Hypothalamus (tissue), 51 donors: ENCODE measurements at places on chromosomes 5 and 9.

GRCh38 chr5:158594595-158595242 is 505.0 kb downstream of the EBF1 start:
- no peak for DNase-seq

GRCh38 chr5:146993876-146994530 is 115.4 kb upstream of the PPP2R2B start:
- DNase-seq = no peak

- DNase-seq = no peak
These were observed 10.2 kb downstream of the ZNF608 start for GRCh38 chr5:124736082-124736804.

DNA sequence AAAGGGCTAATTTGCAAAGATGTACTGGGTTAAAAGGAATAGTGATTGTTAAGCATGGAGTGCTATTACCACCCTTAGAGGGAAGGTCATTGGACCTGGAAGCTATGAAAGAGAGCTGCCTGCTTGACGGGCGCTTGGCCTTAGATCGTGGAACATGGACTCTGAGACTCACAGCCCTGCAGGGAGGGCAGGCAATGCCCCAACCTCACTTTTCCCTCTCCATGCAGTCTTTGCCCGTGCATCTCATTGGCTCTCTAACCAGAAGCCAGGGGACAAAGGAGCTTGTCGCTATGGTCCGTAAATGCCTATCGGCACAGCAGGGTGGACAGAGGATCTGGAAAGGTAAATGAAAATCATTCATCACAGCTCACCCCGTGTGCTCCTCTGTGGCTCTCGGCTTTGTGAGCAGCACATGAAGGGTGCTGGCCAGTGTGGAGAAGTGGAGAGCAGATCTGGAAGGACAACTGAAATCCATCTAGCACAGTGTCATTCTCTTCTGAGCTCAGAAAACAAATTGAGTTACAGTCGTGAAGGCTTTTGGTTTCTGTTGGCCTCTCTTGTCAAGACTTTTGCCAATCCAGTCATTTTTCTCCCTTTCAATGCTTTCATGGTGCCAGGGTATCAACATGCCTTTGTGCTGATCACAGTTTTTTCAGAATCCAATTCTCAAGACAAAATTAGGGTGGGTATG is 186.2 kb downstream of the SNX18 start:
- no peak for DNase-seq

GRCh38 chr9:86352440-86353077 is 1.7 kb downstream of the TUT7 start:
- DNase-seq = no peak

- DNase-seq = no peak
These were observed 75.6 kb upstream of the VLDLR start for GRCh38 chr9:2545881-2546490.

DNA sequence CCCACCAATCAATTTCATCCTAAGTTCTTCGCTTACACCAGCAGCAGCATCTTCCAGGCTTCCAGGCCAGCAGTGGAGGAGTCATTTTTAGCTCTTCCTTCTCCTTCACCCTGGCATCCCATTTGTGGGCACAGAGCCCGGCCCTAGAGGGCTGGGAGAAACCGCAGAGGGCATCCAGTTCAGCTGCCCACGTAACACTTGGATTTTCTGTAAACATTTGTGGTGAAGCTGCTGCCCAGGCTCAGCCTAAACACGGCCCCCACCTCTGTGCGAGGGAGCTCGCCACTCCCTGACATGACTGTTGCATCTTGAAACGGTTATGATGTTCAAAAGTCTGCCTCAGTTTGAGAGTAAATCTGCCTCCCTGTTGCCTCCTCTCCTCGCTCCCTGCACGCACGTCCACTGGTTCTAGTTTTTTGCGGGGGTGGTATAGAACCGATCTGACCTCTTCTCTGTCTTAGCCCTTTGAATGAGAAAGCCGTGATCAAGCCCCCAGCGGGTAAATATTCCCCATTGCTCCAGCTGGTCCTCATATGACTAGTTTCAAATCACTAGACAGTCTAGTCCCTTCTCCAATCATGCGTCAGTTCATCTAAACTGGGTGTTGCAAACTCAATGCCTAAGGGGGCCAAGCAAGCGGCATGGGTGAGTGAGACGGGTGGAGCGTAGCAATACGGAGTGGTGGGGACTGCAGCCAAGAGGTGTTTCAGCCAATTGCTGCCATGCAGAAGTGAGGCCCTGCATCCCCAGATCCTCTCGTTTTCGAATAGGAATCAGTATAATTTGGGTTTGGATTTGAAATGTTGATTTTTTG is 34.9 kb upstream of the N4BP3 start:
- DNase-seq = no peak

- no peak for DNase-seq
These were observed 2.5 kb upstream of the ADRB2 start for GRCh38 chr5:148823871-148824270.

DNA sequence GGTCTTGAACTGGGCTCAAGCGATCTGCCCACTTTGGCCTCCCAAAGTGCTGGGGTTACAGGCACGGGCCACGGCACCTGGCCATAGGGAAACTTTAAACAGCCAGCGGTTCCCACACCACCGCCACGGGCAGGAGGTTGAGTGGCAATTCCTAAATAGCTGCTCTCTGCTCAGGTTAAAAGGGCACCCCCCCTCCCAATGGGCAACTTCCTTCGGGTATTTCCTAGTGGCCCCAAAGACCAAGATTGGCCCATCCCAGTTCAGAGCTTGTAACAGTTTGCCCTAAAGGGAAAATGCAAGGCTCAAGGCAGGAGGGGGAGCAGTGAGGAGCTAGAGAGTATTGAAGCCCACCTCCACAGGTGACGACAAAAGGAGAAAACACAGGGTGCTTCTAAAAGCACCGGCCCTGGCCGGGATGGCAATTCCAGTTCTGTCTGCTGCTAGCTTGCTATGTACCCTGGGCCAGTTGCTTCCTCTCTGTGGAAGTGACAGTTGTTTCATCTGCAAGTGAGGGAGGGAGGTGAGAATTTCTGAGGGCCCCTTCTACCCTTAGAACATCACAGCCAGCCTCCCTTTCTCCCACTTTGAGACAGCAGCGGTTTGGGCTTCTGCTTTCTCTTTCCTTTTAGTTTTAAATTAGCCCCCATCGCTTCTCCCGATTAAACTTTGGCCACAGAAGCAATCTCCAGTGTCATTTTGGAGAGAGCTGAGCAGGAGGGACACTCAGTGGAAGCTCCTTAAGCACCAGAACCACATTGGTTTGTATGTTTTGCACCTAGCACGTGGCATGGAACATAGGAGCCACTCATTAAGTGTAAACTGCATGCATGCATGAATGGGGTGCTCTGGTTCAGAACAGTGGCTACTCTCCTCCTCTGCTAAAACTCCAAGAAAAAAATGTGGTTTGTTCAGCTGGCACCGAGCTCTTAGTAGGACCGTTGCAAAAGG is 17.3 kb upstream of the TNIP1 start:
- DNase-seq = no peak

- DNase-seq = no peak
These were observed 156.3 kb upstream of the MVB12B start for GRCh38 chr9:126170286-126170823.

- DNase-seq = no peak
These were observed 18.4 kb upstream of the ADRA1B start for GRCh38 chr5:159897786-159898393.

GRCh38 chr9:133008406-133008805 is 22.4 kb upstream of the GTF3C5 start:
- no peak for DNase-seq

DNA sequence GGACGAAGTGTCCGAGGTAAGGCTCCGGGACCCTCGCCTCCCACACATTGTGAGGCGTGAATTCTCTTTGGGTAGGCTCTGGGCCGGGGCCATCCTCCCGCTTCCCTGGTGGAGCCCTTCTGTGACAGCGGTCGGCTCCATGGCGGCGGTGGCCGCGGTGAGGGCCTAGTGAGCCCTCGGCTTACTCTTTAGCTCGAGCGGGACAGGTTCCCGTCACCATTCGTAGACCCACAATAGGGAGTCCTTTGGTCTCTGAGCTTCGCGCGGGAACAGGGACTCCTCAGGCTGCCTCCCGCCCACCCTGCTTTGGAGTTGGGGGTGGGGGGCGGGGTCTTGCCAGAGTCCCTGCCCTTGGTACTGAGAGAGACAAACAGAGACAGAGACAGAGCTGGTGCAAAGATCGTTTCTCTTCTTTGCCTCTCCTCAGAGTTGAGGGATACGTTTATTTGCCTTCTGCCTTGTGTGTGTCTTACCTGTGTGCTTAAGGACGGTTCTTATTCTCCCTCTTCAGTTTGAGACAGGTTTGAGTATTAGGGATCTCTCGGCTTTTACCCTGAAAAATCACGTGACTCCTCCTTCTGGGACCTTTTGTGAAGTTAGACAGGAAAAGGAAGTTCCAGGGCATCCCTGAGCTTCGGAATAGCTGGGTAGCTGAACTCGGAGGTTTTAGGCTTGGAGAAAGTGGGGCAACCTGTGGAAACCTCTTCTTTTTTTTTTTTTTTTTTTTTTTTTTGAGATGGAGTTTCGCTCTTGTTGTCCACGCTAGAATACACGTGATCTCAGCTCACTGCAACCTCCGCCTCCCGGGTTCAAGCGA is 833 bp downstream of the ANKHD1 start:
- peak; percentile 35 for DNase-seq

DNA sequence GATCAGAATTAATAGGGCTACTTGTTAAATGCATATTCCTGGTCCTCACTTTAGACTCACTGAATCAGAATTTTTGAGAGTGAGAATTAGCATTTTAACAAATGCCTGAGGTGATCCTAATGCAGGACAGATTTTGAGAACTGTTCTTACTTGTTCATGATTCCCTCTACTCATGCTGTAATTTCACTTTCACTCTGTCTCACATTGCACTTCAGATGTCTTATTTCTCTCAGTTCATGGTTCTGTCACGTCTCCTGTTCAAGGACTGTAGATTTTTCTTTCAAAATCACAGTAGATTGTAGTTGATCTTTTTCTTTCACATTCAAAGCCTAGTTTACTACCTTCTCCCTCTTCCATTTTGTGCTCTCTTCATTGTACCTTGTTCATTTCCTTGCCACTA is 54.3 kb downstream of the ADGRV1 start:
- DNase-seq = no peak

DNA sequence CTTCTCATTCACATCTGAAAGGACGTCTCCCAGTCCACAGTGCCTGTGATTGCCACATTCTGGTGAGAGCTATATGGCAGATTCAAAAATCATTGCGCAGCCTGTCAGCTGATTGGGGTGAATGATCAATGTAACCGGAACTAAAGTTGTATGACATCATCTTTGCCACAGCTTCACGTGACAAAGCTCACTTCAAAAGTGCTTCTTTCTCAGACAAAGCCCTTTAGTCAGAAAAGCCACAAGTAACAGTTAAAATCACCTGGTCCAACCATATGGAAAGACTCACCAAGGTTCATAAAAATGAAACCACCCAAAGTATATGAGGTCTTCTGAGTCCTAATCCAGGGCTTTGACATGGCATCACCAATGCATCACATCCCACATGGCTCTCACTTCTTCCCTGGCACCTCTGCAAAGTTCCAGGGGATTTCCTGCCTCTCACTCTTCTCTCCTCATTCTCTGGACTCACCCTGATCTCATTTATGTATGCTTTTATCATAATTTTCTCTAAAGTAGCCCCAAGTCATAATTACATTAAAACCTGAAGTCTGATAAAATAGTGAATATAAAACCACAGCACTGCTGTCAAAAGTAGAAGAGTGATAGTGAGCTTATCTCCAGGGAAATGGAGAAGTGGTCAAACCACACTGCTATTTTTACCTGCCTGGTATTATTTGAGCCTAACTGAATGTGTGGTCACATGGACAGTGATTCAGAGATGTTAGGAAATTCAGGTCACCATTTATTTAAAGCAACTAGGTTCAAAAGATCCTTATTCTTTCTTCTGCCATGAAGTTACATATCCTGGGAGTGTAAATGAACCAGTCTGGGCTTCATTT is 193.1 kb upstream of the PTGER4 start:
- no peak for DNase-seq

- no peak for DNase-seq
These were observed 87.4 kb downstream of the CYLC2 start for GRCh38 chr9:103082494-103082893.

DNA sequence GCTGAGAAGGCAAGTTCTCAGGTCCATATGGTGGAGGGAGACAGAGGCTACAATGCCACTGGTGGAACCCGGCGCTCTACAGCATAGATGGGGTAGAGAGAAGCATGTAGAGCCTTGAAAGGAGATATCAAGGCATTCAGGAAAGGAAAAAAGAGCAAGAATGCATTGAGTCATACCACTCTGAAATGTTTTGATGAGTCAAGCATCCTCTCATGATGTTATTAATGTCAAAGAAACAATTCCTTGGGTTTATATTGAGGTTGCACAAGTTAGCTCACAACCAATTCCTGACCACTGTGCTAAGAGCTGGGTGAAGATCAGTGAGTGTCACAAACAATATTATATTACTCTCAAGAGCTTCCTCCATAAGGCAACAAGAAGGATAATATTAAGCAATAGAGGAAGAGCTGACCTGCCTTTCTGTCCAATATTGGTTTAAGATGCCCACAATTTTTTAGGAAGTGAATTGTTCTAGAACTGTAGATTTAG is 178.0 kb downstream of the RFK start:
- no peak for DNase-seq

DNA sequence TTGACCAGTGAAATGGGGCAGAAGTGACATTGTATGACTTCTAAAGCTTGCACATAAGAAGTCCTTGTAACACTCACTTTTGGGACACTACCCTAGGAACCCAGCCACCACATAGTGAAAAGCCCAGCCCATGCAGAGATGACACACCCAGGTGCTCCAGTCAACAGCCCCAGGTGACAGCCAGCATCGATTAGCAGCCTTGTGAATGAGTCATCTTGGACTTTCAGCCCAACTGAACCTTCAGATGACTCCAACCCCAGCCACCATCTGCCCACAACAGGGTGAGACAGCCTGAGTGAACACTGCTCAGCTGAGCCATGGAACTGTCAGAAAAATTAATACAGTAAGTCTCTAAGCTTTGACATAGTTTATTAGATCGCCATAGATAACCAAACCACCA is 458.6 kb downstream of the ZSWIM6 start:
- DNase-seq = no peak

- no peak for DNase-seq
These were observed 93.6 kb upstream of the MTAP start for GRCh38 chr9:21708856-21709255.

DNA sequence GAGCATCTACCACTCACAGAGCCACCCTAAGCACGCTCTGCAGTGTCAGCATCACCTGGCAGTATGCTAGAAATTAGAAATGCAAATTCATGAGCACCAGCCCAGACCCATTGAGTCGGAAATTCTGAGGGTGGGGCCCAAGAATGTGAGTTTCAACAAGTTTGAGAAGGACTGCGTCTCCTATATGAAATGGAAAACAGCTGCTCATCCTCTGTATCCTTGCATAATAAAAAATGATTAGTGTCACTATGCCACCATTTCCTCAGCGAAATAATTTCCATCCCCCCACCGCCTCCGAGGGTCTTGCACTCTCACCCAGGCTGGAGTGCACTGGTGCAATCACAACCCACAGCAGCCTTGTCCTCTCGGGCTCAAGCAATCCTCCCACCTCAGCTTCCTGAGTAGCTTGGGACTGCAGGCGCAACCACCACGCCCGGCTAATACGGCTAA is 1.3 kb upstream of the IQGAP2 start:
- no peak for DNase-seq

- no peak for DNase-seq
These were observed 1.9 kb upstream of the SLC31A2 start for GRCh38 chr9:113148781-113149510.
